Right ventricle myocardium inferior (tissue), 1 donor: ENCODE measurements at places on chromosomes 2 and 18. TPM values are rescaled to one million over a fixed set of nuclear protein-coding genes. Genes with fewer than 3 reads are reported as not detected.

The TTL gene
- 52.0 TPM for total RNA-seq

The MSGN1 gene
- not detected for total RNA-seq

The GRB14 gene
- total RNA-seq: 22.1 TPM

The SOX11 gene
- 1.1 TPM for total RNA-seq

The OTX1 gene
- total RNA-seq: not detected

The KCNIP3 gene
- total RNA-seq: 8.7 TPM

GRCh38 chr2:237966250-237966564 lies 607 bp upstream of the UBE2F start:
- no peak for DNase-seq

DNA sequence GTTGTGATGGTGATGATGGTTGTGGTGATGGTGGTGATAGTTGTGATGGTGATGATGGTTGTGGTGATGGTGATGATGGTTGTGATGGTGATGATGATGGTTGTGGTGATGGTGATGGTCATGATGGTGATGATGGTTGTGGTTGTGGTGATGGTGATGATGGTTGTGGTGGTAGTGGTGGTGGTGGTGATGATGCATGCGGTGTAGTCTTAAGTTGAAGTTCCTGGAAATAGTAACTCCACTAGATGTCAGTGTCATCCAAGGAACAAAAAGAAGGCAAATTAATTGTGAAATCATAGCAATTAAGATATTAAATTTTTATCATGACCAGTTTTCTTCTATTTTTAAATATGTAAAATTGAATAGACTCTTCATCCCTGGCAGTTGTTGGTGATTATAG lies 309.2 kb downstream of the AGAP1 start:
- DNase-seq: no peak

- DNase-seq: no peak
Measured at GRCh38 chr2:98524168-98524567, 79.5 kb downstream of the INPP4A start.

GRCh38 chr2:113894156-113894743 lies 4.4 kb downstream of the ACTR3 start:
- no peak for DNase-seq

DNA sequence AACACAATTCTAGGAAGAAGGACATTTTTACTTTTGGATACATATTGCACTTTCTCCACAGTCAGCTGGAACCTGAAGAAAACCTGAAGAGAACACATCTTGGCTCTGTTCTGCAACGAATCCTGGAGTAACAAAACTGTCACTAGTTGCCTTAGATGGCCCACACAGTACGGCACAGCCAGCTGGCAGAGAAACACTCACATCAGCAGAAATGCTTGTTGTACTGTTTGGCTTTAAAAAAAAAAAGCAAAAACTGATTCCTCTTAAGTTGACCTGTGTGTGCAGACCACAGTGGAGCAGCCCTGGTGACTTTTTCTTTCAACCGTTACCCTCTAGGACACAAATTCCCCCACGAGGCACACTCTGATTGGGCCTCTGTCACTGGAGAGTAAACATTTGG lies 152.3 kb upstream of the TWIST2 start:
- no peak for DNase-seq

GRCh38 chr2:173544641-173545363 lies 190.1 kb downstream of the CDCA7 start:
- DNase-seq: no peak

GRCh38 chr2:162342841-162343240 lies 1.1 kb upstream of the GCA start:
- DNase-seq: no peak

- DNase-seq: no peak
Measured at GRCh38 chr2:239778042-239778851, 246.9 kb downstream of the NDUFA10 start.

DNA sequence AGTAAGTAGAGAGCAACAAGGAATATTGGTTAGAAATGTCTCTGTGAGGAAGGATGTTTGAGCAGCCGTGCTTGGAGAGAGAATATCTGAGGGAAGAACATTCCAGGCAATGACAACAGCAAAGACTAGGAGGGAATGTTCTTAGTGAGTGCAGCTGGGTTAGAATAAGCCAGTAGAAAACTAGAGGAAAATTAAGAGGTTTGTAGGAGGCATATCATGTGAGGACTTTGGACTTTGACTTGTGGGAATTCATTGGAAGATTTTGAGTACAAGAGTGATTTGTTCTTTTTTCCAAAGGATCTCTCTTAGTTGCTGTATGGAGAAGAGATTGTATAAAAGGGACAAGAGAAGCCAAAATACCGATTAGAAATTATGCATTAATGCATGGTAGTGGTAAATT lies 47.2 kb downstream of the PPM1B start:
- DNase-seq: no peak

- no peak for DNase-seq
Measured at GRCh38 chr2:69213201-69213600, 173.8 kb downstream of the GFPT1 start.

- DNase-seq: no peak
Measured at GRCh38 chr2:176763851-176764404, 448.7 kb upstream of the HNRNPA3 start.

DNA sequence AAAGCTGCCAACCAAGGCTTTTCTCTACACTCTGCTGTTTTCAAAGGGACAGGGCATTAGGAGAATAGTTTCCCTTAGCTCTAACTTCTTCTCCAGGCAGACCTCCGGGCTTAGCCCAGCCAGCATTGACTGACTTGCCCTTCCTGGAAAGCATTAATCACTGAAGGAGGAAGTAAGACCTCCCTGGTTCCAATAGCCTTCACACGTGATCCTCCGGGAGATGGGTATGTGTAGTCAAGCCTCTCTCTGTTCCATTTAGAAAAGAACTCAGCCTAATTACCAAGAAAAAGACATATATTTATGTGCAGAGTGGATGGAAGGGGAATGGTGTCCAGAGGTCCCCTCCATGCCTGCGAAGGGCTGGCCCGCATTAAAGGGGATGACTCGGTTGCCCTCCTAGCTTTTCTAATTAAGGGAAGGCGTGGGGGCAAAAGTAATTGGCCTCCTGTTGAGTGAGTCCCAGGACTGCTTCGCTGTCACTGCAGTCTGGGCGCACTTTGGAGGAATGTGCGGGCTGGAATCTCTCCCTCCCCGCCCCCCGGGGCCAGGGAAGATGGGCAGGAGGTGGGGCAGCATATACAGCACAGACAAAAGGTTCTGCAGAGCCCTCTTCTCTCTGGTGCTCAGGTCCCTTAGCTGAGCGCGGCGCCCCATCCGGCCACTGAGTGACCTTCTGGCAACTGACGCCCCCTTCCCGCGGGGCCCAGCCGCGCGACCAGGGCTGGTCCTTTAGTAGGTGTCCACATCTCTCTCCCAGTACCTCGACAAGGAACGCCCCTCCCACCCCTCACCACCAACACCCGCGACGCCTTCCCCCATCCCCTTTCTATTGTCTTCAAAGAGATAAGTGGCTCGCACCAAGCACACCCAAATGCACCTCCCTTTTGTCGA lies 686.0 kb downstream of the NRXN1 start:
- DNase-seq: no peak

- no peak for DNase-seq
Measured at GRCh38 chr2:212815453-212815852, 276.9 kb upstream of the ERBB4 start.

DNA sequence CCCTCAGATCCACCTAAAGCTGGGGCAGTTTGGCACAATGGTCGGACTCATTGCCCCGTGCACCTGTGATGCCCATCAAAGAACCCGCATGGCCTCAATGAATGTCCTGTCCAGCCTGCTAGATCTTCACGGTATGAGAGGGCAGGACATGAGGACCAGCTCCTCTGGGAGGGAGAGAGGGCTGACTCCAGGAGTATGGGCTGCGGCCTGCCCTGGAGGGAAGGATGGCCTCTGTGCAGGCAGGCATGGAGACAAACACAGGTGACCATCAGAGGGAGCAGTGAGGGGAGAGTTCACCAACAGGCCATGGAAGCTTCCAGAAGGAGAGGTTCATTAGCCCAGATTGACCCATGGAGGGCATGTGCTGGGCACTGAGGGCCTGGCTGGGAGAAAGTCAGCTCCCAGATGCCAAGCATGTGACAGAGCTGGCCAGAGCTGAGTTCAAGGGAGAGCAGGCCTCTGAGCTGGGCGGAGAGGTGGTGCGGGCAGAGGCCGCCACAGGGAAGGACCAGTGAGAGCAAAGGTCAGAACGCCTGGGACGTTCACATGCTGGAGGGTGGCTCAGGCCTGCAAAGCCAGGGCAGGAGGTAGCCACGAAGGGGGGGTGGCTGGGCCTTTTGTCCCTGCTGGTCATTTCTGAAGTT lies 36.2 kb downstream of the HJURP start:
- no peak for DNase-seq

DNA sequence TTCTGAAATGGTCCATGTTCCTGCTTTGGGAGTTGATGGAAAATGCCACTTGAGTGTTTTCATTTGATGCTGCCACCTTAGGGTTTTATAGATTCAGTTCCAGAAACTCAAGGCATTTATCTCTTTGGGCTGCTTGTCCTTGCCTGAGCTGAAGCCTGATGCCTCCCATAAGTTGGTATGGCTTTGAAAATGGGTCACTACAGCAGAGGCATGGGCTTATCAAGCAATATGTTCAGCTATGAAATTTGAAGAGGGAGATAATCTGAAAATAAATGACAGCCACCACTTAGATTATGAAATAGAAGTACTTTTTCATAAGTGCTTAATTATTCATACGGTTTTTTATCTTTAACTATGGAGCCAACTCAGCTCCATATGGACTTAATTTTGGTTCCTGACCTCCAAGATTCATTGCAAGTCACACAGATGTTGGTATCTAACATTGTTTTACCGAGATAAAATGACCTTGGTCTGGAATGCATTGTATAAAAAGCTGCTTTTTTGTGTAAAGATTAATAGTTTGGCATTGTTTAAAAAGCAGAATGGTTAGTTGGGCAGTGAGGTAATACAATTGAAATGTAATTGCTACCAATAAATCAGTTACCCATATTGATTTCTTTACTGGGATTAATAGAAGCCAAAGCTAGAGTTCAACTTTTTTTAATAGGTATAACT lies 4.5 kb downstream of the SLC14A1 start:
- no peak for DNase-seq

DNA sequence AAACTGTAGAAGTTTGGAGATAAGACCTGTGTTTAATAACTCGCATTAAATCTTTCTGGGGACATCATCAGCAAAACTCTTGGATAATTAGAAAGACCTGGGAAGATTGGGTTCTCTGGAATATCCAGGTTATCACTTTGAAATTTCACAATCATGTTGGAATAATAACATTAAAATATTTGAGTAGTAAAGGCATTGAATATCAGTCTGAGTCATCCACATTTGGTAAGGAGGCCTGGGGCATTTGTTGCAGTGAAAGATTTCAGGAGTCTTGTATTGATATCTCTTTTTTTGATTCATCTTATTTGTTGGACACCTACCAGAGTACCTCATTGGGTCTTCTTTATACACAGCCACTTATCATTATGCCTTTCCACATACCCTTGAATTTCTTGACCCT lies 95.9 kb downstream of the EPB41L5 start:
- DNase-seq: no peak
